ENCODE measurements at places on chromosomes 12 and 14.

DNA sequence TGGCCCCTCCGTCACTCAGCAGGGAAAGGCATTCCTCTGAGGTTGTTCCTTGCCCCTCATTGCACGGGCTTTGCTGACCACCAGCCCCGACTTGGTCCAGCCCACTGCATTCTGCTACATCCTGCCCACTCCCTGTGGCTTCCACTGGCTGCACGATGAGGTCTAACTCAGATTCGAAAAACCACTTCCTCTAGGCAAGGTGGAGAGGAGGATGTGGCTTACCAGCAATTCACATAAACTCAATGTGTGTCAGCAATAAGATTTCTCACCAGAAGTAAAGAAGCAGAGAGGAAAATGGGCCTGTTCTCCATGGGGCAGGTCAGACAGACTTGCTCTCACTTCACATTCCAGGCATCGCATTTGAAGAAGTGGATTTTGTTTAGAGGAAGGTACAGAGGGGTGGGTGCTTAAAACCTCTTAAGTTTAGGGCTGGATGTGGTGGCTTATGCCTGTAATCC, 14.7 kb downstream of the GPR68 start:
- DNase-seq, result peak; percentile 73

DNA sequence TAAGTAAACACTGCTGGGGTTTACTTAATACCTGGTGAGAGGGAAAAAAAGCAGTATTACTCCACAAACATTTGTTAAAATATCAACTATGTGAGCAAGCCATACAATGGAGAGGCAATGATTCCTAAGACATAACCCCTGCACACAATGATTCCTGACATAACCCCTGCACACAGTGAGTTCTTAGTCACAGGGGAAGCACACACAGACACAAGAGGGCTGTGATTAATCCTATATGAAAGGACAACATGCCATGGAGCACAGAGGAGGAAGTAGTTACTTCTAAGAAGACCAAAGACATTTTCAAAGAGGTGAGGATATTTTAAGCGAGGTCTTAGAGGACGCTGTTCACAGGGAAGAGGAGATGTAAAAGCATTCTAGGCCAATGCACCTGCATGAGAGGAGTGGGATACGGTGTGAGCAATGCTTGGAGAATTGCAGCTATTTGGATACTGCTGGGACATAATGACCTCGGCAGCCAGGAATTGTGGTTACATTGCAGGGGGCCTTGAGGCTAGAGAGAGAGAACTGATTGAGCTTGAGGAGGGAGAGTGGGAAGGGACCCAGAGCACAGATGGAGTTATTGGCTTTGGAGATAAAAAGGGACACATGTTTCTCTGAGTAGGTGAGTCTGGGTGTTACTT, 211.9 kb downstream of the APAF1 start:
- no peak for DNase-seq

DNA sequence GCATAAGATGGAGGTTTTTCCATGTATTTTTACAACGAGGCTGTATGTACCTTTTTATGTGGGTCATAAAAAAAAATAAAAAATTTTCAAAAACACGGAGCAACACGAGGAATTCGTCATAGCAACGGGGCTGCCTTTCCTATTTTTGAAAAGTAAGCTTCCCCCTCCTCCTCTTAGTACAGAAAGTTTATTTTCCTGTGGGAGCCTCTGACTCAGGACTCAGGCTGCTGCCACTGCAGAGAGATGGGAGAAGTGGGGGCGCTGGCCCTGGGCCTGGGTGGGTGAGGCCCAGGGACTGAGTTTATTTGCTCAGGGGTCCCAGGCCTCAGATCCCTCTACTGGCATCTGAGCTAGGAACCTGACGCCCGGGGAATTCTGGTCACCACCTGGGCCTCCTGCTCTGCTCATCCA, 10.2 kb upstream of the CMKLR1 start:
- DNase-seq, result no peak

DNA sequence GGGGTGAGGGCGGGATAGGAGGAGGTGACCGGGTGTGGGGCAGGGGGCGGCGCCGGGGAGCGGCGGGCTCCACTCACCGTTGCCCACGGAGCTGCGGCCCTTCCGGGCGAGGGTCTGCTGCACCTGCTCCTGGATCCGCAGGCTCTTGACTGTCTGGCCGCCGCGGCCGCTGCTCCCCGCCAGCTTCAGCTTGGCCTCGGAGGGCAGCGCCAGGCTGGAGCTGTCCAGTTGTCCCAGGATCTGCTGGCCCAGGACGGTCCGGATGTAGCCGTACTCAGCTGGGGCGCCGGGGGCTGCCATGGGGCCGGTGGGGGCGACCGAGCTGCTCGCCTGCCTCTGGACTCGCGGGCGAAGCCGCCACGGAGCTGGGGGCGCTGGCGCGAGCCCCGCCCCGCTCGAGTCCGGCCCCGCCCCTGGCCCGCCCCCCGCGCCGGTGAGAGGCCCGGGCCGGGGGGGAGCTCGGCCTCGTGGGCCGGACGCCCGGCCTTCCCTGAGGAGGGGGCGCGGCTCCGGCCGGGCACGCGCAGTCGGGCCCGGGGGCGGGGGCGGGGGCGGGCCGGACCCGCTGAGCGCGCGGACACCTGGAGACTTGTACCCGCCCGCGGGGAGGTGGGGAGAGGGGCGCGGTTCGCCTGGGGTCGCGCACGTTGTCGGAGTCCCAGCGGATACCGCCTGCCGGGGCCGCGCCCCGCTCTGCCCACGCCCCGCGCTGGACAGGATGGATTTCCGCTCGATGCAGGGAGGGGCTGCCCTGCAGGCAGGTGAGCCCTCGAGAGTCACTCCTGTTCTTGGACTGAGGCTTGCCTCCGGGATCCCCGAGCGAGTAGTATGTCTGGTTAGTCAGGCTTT, at the start of gene PKP2:
Gene PKP2 (minus strand): TSS at position 346 of the 849 bp plus-strand sequence. CDS start 46 bp downstream, at position 300.
- DNase-seq, result no peak

GRCh38 chr14:50814161-50814560, 16.8 kb downstream of the NIN start:
- DNase-seq, result no peak

GRCh38 chr12:107435520-107435919, 250.1 kb upstream of the PWP1 start:
- no peak for DNase-seq

- no peak for DNase-seq
Measured at GRCh38 chr12:59059088-59059935, 139.0 kb upstream of the LRIG3 start.

GRCh38 chr12:67449591-67450052, 180.5 kb downstream of the CAND1 start:
- peak; percentile 27 for DNase-seq

DNA sequence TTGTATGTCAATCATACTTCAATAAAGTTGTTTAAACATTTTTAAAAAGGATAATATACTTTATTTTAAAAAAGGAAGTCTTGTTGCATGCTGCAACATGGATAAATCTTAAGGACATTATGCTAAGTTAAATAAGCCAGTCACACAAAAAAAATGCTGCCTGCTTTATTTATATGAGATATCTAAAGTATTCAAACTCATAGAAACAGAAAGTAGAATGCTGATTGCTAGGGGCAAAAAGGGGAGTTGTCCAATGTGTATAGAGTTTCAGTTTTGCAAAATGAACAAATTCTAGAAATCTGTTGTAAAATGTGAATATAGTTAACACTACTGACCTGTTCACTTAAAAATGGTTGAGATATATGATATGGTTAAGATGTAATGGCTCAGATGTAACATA, 8.7 kb downstream of the KLRC4 start:
- no peak for DNase-seq

- no peak for DNase-seq
Measured at GRCh38 chr12:113477842-113478215, 6.2 kb upstream of the LHX5 start.

DNA sequence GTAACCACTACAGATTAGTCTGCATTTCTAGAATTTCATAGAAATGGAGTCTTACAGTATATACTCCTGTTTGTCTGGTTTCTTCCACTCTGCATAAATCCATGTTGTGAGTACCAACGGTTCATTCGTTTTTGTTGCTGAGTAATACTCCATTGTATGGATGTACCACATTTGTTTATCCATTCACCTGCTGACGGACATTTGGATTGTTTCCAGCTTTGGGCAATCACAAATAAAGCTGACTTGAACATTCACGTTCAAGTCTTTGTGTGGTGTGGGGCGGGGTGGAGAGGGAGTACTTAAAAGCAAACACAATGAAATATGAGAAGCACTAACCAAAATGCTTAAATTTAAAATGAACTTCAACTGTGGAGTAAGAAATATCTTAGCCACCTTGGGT, 7.1 kb downstream of the HECTD4 start:
- DNase-seq, result no peak

DNA sequence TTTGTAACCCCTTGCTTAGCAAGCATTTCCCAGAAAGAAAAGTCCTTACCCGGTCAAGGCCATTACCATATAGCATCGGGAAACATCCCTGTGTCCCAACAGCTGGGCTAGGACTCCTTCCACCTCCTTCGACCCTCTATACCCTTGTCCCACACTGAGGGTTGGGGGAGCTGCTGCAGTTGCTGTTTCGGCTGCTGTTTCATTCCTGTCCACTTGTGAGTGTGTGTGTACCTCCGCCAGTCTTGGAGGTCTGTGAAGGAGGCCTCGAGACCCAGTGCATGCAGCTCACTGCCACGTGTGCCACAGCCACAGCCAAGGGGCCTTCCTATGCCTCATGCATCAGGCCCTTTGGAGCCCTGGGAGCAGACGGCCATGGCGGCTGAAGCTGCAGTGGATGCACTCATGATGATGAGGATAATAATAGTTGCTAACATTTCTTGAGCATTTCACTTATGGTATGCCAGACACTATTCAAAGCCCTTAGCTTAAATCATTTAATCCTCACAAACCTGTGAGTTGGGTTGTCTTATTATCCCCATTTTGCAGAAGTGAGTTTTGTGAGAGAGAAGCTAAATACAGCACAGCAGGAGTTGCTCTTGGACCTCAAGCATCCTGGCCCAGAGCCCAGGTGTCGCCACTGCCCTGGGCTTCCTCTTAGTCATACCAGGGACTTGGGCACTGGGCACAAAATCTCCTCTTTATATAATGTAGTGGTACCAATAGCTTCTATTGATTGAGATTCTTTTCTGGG, 156.5 kb downstream of the PRKCH start:
- DNase-seq, result no peak

DNA sequence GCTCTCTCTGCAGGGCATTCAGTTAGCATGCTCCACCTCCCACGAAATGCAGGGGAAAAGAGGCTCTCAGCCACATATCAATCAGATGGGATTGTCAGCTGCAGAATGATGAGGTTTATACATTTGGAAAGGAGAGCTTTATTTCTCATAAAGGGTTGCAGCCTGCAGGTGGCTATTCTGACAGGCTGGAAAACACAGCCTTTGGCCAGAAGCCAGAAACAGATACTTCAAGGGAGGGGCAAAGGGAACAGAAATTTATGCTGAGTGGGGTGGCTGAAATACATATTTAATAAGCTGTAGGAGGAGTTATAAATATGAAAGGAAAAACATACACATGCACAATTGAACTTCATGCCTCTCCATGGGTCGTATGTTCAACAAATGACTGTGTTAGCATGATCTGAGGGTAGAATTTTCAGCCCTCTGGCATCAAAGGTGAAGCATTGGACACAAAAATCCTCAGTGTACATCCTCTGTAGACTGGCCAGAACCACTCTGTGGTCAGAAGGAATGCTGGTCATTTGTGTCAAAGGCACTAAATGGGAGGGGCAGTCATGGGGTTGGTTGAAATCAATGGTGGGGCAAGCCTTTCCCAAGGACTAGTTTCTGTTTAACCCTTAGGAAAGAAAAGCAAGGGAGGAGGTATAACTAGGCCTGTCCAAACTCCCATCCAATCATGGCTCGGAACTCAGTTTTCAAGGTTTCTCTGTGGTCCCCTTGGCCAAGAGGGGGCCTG, 62.4 kb downstream of the TMX1 start:
- DNase-seq, result no peak

- DNase-seq, result no peak
Measured at GRCh38 chr12:132196038-132196872, 52.0 kb downstream of the NOC4L start.

GRCh38 chr14:71143381-71144290, 236.4 kb downstream of the PCNX1 start:
- DNase-seq, result no peak

DNA sequence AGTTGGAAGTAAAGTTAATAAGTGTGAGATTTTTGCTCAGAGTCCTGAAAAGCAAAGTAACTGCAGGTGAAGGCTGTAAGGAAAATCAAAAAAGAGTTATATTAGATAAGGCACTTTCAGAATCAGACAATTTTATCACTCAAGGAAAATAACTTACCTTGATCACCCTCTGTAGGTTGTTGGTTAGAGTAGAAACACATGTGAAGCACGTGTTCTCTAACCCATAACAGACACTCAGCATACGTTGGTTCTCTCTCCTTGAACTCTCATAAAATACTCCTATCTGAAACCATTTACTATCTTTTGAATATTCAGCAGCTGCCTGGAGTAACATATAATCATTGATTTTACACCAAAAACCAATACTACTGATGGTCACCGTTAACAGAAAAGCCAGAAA, 335.5 kb downstream of the KCNH5 start:
- no peak for DNase-seq

- no peak for DNase-seq
Measured at GRCh38 chr12:11730299-11731041, 81.0 kb downstream of the ETV6 start.

DNA sequence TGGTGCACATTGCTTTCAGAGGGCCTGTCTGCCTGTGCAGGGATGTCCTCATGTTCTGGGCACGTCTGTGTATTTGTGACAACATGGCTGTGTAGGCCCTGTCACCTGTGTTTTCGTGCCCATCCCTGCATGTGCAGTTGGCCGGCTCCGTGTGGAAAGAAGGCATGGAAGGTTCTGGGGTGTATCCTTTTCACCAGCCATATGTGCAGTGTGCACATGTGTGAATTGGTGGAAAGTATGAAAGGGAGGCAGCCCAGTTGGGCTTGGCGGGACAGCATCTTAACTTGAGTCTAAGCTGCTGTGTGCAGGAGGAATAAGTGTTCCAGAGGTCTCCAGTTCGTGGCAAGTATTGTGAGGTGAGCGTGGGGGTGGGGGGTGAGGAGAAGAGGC, 669 bp downstream of the TSPAN11 start:
- DNase-seq, result no peak

GRCh38 chr12:54590978-54591591, 2.6 kb upstream of the PPP1R1A start:
- DNase-seq, result no peak

- DNase-seq, result no peak
Measured at GRCh38 chr12:107026806-107027635, 40.1 kb upstream of the MTERF2 start.

DNA sequence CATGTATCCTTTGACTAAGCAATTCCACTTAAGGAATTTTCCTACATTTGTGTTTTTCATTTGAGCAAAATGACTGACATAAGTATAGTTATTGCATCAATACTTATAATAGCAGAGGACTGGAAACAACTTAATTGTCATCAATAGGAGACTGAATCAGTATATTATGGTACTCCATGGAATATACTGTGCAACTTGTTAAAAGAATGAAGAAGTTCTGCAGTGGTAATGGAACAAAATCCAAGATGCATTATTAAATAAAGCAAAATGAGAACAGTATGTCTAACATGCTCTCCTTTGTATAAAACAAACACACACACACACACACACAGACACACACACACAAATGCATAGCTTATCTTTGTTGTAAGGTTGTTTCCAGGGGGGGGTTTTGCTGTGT, 303.1 kb downstream of the RAD51B start:
- no peak for DNase-seq

- no peak for DNase-seq
Measured at GRCh38 chr12:67562513-67563287, 85.8 kb upstream of the DYRK2 start.

Measured in stimulated activated naive CD4-positive, alpha-beta T cell (primary cell).